ENCODE measurements at places on chromosomes 11 and 22.

- no peak for DNase-seq
Measured at GRCh38 chr22:40430991-40431390, 60.6 kb downstream of the SGSM3 start.

DNA sequence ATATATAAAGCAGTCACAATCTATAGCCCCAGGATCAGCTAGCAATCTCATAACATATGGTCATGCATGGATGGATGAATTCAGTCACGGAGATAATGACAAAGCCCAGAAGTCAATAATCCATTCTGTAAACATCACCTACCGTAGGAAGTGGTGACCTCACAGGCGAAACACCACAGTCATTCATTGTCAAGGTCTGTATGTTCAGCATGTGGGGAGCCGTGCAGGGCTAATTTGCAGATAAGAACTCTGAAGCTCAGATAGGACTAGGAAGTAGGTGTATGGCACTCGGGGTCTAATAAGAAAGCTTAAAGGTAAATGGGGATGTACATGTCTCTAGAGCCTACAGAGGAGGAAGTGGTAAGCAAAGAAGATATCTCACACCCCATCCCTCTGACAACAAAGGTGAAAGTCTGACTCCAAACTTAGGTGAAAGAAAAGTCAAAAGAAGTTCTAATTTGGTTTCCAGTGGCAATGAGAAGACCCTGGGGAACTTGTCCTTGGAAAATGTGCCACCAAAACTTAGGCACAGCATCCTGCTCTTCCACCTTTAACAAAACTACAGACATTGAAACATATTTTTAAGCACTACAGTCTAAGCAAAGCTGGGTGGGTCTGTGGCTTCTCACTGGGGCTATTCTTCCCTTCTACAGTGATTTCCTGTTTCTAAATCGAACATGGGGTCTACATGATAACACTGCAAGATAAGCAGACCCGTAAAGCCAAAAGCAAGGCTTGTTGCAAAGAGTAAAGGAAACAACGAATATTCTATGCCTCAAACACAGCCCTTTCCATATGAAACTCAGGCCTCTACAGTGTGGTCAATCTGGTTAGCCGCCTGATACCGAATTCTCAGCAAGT is 5.2 kb downstream of the CRTAM start:
- peak; percentile 33 for DNase-seq

DNA sequence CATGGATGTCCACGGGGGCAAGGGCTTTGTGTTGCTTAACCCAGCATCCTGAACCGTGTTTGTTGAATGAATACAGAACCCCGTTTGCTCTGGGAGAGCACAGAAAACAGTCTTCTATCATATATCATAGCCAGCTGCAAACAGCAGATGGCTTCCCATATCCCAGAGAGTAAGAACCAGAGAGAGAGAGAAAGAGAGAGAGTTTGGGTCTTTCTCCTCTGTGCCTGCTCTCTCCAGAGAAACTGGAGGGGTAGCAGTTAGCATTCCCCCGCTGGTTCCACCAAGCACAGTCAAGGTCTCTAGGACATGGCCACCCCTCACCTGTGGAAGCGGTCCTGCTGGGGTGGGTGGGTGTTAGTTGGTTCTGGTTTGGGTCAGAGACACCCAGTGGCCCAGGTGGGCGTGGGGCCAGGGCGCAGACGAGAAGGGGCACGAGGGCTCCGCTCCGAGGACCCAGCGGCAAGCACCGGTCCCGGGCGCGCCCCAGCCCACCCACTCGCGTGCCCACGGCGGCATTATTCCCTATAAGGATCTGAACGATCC is 440 bp upstream of the TIMP3 start:
- DNase-seq: no peak

- no peak for DNase-seq
Measured at GRCh38 chr22:47601666-47602065, 839.2 kb downstream of the TBC1D22A start.

GRCh38 chr11:78282821-78283220 is 94.1 kb downstream of the USP35 start:
- no peak for DNase-seq
